ENCODE measurements at places on chromosomes 3 and 15.

DNA sequence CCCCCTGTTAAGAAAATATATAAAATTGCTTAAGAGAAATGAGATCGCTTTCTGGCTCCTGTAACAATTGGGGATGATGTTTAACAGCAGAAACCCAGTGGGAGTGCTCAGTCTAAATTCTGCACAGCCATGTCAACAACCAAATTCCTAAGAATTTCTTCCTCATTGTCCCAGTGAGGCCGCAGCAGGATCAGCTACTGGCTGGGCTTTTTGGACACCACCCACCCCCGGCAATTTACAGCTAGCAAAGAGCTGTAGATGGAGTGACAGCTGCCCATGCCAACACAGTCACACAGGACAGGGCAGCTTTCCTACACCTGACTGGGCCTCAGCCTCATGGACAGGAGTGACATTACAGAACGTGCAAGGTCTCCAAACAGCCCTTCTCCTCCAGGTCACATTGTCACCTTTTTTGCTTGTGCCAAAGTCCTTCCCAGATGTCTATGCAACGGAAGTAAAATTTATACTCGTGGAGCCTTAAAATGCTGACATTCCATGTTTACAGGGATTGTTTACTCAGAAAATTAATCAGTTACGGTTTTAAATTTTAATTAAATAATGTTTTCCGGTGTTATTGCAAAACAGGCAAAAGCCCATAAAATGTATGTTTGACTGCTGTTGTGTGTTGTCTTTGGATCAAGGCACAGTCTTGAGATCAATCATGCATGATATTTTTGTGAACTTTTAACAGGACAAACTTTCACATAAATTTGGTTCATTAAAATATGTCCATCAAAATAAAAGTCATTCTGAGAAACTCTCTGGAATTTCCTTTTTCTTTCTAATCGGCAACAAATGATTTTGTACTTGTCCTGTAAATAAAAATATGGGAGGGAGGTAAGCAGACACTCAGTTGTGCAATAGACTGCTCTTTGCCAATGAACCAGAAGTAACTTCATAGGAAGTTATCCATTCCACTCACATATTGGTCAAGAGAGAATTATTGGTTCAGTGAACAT lies 943.2 kb downstream of the MCTP2 start:
- no peak for DNase-seq

DNA sequence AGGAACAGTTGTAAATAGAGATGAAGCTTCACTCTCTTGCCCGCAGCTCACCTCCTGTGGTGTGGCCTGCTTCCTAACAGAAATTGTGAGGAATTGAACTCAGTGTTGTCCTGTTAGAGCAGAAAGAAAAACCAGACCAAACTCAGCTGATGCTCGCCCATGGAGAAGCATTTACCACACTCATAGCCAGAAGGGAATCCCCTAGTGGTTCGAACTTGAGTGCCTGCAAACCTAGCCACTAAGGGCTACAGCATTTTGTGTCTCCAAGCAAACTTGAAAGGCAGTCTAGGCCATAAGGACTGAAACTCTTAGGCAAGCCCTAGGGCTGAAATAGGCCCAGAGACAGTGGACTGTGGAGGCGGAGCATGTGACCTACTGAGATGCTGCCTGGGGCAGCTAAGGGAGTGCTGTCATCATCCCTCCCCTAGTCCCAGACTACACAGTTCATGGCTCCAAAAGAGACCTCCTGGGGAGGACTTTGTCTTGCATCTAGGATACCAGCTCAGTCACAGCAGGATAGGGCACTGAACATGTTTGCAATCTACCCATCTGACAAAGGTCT lies 44.5 kb upstream of the MCTP2 start:
- no peak for DNase-seq

DNA sequence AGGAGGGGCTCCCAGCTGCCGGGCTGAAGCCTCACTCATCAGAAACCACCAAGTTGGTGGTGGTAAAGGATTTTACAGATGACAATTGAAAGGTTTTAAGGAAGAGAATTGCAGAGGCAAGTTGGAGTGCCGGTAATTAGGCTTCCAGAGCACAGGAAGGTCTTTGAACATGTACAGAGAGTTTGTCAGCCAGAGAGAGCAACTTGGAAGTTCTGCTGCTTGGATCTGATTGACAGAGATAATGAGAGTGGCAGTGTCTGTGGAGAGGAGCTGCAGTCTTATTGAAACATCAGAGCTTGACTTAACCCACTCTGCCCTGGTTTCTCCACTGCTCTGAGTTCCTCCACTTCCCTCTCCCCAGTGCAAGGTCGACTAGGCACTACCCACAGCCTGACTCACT lies 448.6 kb downstream of the EPHB1 start:
- DNase-seq: no peak

DNA sequence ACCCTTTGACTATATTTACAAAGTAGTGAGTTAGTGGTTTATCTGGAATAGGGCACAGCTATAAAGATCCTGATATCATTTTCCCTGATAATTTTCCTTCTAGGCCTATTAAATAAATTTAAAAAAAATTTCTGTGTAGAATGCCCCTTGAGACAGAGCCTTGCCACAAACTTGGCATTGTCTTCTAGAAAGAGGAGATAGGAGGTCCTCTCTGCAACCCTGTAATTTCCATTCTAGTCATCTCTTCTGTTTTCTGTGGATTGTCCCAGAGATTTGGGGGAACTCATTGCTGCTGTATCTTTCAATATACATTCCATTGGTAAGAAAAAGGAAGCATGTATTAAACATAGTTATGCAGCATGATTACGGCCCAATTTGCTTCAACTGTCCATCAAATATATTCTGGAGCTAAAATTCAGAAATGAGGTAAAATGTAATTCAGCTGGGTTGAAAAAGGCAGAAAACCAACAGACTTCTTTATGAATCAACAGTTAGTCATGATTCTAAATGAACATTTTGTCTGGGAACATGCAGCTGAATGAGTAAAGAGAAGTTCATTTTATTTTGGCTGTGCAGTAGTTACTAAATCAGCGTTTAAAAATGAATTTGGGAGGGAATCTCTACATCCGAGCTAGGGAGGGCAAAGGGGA lies 401.1 kb downstream of the NAALADL2 start:
- DNase-seq: no peak

- DNase-seq: no peak
These were observed 556.2 kb upstream of the CBLB start for GRCh38 chr3:106425026-106425425.
